ENCODE measurements at places on chromosomes 5 and 9. TPM values are rescaled to one million over a fixed set of nuclear protein-coding genes. Genes with fewer than 3 reads are reported as not detected.

Gene DIMT1
- 19.9 TPM for total RNA-seq

Gene SHOC1
- total RNA-seq: not detected

DNA sequence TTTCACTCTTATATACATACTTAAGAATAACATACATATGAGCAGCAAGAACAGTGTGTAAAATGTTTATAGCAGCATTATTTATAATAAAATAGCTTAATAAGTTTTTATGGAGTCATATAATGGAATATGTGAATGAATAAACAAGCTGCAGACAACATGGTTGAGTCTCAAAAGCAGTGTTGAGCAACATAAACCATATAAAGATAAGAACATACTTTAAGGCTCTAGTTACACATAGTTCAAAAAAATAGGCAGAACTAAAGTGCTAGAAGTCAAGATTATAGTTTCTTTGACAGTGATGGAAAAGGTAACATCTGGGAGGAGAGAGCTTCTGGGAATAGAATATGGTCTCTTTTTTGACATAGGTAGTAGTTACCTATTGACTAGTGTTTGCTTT, 53.7 kb upstream of the ADAMTS19 start:
- DNase-seq: no peak

- DNase-seq: no peak
These were observed 22.0 kb downstream of the MAST4 start for GRCh38 chr5:66617991-66618768.

DNA sequence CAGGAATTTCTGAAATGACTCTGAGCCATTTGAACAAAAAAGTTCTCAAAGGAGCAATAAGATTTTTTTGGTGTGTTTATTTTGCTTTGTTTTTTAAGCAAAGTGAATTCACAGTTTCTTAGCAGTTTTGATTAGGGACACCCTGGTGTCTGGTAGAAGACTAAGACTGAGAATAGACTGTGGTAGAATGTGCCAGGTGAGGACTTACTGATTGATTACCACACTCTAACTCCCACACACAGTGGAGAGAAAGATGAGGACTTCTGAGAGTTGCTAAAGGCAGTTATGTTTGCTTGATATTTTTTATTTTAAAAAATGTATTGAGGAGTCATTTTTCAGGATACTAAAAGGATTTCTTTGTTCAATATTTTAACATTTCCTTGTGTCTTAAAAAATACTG, 175.1 kb downstream of the CD180 start:
- no peak for DNase-seq

GRCh38 chr9:2016408-2017330, 1.5 kb downstream of the SMARCA2 start:
- peak; percentile 37 for DNase-seq

DNA sequence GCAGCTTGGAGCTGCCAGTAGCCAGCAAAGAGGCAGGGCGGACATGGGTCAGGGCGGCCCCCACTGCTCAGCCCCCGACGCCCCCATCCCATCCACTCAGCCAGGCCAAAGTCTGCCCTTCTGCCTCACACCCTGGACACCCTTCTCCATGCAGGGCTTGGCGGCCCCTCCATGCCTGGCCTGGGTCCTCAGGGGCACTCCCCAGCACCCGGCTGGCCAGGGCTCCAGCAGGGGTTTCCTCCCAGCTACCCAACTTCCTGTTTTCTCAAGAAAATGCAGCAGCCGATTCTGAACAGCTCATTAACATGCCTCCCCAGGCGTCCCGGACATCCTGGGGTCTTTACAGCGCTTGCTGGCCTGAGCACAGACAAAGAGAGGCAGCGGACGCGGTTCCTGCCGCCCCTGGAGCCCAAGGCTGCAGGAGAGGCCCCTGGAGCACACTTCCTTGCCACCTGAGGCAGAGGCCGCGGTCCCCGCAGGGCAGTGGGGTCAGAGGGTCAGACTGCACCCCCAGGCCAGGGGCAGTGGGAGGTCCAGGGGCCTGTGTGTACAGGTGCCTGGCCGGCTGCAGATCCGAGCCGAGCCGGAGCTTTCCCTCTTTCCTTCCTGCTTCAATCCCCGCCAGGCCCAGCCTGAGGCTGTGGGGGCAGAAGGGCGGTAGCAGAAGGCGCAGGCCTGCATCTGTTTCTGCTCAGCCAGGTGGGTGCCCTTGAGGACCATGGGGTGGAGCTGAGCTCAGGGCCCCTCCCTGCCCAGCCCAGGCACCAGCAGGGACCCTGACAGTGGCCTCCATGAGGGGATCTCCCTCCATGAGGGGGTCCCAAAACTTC, 18.7 kb upstream of the NRARP start:
- DNase-seq: peak; percentile 49

All from CD4-positive, alpha-beta T cell (primary cell).